ENCODE measurements at places on chromosomes 5 and 9. TPM values are rescaled to one million over a fixed set of nuclear protein-coding genes. Genes with fewer than 3 reads are reported as not detected.

DNA sequence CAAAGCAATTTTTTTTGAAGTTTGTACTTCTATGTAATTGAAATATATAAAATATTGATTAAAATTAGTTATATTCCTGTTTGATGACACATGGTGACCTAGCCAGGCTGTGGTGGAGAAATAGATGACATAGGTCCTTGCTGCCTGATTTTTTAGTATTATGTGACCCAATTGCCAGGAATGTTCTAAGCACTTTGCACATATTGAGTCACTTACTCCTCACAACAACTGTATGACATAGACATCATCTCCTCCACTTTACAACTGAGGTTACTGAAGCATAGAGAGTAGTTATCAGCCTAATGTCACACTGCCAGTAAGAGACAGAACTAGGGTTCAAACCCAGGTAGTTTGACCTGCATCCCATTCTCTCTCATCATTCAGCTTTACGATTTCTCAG, 26.2 kb upstream of the SNX18 start:
- DNase-seq: no peak

- no peak for DNase-seq
Measured at GRCh38 chr5:39411061-39411460, 13.7 kb downstream of the DAB2 start.

- no peak for DNase-seq
Measured at GRCh38 chr5:124337996-124338395, 408.4 kb downstream of the ZNF608 start.

The CCDC152 gene
- total RNA-seq: 0.17 TPM

DNA sequence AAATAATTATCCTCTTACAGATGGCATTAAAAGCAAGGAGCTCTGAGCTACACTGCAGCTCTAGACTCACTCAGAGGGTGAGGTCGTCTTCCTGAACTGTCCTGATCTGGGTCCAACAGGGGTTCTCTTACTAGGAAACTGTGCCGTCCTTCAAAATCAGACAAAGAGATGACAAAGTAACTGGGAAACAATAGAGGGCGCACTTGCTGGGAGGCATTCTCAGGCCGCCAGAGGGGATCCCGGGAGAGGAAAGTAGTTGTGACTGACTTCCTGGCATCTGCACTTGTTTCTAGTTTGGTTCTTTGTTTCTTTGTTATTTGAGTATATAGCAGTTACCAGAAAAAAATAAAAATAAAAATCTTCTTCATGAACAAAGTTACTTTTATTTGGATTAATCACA, 142.9 kb upstream of the MSX2 start:
- DNase-seq: no peak

The SLC45A2 gene
- 2.4 TPM for total RNA-seq

DNA sequence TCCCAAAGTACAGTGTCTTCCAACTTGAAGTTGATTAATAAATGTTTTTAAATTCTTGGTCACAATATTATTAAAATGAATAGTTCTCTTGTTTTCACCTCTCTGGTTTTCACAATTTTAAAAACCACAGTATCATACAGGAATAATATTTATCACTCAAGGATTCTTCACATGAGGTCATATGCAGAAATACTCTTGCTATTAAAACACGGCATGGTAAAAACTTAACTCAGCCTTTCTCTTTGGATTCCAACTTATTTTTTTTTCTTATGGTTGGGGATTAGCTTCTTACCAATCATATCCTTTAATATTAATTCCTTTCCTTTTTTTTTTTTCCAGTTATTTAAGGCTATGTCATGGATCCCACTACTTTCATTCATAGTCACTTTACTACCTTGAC, 289.4 kb downstream of the ADAMTS6 start:
- DNase-seq: no peak

DNA sequence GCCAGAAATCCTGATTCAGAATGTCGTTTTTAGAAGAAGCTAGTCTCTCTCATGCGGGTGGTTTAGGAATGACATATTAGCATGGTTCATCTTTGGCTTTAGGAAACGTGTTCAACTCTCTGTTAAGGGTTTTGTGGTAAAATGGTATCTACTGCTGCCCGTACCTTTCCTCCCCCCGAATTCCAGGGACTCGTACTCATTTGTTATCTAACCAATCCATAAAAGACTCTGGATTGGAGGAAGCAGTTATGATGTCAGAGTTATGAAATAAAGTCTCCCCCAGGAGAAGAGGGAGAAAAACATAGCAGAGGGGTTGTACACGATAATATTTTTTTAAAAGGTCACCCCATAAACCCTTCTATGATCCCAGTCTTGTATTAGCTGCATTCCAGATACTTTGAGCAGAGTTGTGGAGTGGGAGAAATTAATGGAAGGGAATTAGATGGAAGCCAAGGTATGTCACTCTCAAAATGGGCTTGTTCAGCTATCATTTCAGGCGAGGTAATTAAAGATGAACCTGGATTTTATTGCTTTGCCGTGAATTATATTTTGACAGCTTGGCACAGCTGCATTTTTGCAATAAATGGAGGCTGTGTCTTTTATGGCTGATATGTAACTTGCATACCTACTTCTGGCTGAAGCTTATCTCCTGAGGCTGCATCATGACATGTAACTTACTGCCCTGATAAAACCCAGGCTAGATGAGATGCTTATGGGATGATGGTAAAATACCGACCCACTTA, 31.3 kb downstream of the RAI14 start:
- DNase-seq: no peak

- no peak for DNase-seq
Measured at GRCh38 chr9:85268131-85268530, 473.6 kb downstream of the AGTPBP1 start.

GRCh38 chr5:137500615-137501225, 1.6 kb upstream of the SPOCK1 start:
- no peak for DNase-seq

- DNase-seq: no peak
Measured at GRCh38 chr5:130050585-130050984, 146.3 kb downstream of the CHSY3 start.

DNA sequence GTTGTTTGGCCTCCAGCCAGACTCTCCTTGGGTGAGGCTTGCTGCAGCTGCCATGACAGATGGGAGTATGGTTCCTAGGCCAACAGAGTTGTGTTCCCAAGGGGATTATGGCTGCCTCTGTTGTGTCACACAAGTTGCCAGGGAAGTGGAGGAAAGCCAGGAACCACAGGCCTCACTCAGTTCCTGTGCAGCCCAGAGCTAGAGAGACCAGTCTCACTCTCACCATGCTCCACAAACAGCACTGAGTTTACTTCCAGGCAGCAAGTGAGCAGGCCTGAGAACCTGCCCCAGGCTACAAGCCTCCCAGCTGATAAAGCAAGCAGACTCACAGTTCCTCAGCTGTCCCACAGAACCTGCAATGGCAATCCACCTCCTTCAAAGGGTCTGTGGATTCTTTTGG, 273.6 kb upstream of the TAS2R1 start:
- no peak for DNase-seq

GRCh38 chr5:150284311-150284710, 5.3 kb downstream of the CAMK2A start:
- DNase-seq: no peak

The PAIP2 gene
- 97.4 TPM for total RNA-seq

The PURA gene
- 7.7 TPM for total RNA-seq

The KLF4 gene
- 9.2 TPM for total RNA-seq

All from progenitor cell of endocrine pancreas (in vitro differentiated cells).